ENCODE measurements at places on chromosomes 5 and 9.

GRCh38 chr5:139512786-139513390, 30.3 kb upstream of the STING1 start:
- no peak for DNase-seq

DNA sequence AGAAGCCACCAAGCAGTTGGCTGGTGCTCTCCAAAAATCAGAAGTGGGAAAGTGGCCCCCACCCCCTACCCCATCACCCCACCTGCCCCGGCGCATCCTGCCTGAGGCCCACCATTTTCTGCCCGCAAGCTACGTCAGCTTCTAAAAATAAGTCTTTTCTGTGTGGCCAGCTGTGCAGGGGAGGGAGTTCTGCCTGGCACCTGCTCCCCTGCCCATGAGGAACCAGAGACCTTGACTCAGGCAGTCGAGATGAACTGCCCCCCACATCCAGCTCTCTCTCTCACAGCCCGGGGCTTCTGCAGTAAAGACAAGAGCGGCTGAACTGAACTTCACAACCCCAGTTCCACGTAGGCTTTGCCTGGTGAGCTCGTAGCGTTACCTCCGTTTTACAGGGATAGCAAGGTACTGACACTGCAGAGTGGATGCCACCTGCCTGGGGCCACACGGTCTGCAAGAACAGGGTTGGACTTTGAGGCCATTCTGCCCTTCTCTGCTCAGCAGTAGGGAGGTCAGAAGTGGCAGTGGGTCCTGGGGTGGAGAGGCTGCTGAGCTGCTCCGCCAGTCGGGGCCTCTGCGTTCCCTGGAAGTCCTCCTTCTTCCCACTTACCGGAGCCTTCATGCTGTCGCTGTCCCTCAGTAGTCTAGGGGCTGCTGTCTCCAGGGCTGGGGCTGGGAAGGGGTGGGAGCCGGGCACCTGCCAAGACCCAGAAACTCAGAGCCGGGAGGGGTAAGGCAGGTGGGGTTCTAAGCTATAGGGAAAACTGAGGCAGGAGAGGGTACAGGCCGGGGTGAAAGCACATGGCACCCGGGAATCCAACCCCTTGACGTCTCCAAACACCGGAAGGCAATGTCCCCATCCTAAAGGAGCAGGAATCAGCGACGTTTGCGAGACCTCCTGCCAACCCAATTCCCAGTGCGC, 781 bp downstream of the ST6GALNAC4 start:
- DNase-seq, result no peak

DNA sequence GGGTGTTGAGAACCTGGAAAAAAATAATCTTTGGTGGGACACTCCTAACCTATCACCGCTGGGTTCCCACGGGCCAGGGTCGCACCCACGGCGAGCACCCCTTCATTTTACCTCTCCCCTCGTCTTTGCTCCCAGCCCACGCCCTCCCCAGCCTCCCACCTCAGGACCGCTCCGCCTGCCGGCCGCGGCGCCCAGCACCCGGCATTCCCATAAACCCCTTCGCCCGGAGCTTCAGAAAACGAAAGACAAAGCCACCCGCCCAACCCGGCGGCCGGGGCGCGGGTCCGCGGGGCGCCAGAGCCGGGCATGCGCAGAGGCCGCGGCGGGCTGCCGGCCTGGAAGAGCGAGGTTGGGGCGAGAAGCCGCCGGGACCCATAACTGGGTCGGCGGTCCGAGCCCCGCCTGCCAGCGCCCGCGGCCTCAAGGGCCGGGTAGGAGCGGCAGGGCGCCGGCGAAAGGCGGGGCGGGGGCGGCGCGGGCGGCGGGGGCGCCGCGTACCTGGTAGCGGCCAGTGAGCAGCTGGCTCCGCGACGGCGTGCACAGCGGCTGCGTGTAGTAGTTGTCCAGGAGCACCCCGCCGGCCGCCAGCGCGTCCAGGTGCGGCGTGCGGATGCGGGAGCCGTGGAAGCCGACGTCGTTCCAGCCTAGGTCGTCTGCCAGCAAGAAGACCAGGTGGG, 533 bp downstream of the ARSB start:
- peak; percentile 96 for DNase-seq

- no peak for DNase-seq
Observed at GRCh38 chr5:150618163-150618562, 22.3 kb upstream of the SYNPO start.

DNA sequence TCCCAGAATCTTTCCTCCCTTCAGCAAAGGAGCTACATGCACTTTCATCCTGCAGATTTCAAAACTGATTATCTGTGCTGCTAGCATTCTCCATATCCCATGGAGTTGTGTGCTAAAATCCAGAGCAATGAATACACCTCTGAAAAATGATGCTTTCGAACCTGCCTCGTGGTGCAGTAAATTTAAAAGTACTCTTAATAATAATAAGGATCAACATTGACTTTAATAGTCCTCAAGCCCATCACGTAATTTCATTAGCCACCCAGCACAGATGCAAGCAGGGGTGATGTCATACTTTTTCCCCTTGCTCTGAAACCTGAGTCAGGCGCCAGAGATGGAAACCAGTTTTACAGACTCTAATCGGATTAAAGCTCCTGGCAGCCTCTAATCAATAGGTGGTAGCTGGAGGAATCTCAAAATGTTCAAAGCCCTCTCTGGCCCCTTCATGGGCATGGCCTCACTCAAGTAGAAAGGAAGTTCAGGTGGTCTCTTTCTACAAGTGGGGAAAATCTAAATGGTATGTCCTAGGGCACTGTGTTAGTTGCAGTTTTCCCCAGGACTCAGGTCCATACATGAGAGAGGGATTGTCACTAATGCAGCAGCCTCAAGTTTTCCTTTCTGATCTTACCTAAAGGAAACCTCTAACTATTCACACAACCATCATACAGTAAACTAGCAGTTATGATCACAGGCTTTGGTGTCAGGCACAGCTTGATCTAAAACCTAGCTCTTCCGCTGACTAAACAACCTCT, 221.6 kb upstream of the SLC30A5 start:
- peak; percentile 78 for DNase-seq
